ENCODE measurements at places on chromosomes 1 and 21.

- no peak for DNase-seq
Measured at GRCh38 chr1:115771094-115771846, 2.8 kb upstream of the CASQ2 start.

GRCh38 chr1:179003512-179004066 is 22.1 kb upstream of the FAM20B start:
- no peak for DNase-seq

DNA sequence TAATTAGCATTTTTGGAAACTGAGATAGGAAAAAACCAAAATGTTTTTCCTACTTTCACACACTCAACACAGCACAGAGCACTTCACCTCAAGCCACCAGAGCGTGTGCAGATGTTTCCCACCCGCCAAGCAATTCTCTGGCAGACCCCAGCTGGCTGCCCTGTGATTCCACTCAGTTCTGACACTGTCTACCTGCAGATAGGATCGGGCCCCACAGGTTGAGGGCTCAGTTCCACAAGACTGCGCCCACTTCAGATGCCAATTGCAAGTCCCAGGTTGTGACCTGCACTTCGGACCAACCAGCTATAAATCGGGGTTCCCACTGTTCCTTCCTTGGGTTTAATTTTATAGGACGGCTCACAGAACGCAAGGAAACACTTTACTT is 9.9 kb downstream of the KIAA1614 start:
- no peak for DNase-seq

- DNase-seq = no peak
Measured at GRCh38 chr1:173017792-173018191, 32.9 kb downstream of the TNFSF18 start.

DNA sequence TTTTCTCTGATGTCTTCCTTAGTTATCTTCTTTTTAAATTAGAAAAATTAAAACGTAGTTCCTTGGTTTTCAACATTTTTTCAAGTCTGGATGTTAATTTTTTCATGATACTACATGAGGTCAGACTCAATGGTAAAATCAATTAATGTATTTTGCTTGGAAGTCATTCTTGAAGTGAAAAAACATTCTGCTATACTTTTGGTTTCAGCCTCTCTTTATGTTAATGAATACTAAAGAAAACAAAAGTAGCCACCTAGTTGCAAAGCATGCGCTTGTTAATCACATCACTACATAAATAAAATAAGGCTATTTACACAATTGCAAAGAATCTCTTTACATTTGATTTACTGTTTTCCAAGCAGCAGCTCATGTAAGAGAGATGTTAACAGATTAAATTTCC is 170.4 kb downstream of the LIPI start:
- no peak for DNase-seq

GRCh38 chr1:234670967-234671626 is 61.1 kb upstream of the IRF2BP2 start:
- no peak for DNase-seq

DNA sequence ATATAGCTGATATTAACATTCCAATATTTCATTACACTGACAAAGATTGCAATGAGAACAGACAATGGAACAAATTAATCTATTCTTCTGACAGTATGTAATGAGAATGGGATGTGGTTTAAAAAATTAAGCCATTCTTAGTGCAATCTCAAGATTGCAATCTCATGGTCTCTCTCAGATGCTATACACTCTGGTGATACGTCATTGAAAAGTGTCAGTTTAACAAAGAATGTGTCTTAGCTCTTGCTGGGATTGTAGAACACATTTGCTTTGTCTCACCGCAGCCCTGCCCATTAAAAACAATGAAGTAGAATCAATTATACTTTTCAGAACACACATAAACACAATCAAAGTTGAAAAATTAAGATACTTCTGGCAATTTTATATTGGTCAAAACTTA is 55.2 kb downstream of the LRRC53 start:
- no peak for DNase-seq

DNA sequence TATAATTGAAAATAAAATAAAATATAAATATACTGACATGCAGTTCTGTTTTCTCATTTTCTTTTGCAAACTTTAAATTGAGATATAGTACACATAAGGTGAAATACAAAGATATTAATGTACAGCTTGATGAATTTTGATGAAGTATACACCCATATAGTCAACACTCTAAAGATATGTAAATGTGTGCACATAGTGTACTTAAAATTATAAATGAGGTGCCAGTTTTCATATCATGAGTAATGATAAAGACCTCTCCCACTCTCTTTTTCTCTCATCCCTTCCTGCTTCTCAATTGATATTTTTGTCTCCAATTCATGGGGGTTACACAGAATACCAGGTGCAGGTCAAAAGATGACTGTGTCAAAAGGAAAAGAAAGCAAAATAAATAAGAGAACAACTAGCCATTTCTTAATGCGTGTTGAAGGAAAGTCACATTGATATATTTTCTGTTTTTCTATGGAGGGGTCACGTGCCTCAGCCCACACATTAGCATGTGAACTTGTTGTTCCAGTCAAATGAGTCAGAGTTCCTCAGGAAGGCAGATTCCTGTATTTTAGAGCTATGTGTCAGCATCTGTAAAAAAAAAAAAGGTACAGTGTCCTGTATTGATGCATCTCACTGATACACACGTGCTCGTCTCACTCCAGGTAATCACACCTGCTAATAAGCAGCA is 64.3 kb upstream of the HOOK1 start:
- DNase-seq = no peak

GRCh38 chr1:153040950-153041631 is at the start of gene SPRR2D:
TSS of gene SPRR2D (minus strand) at chr1:153041120. CDS start at chr1:153040346, 774 bp downstream.
- DNase-seq = no peak

GRCh38 chr1:235818632-235819136 is 48.0 kb downstream of the LYST start:
- DNase-seq = no peak

- no peak for DNase-seq
Measured at GRCh38 chr1:87915771-87916170, 587.1 kb downstream of the LMO4 start.

GRCh38 chr1:15042866-15043265 is 110.7 kb upstream of the TMEM51 start:
- DNase-seq = no peak

DNA sequence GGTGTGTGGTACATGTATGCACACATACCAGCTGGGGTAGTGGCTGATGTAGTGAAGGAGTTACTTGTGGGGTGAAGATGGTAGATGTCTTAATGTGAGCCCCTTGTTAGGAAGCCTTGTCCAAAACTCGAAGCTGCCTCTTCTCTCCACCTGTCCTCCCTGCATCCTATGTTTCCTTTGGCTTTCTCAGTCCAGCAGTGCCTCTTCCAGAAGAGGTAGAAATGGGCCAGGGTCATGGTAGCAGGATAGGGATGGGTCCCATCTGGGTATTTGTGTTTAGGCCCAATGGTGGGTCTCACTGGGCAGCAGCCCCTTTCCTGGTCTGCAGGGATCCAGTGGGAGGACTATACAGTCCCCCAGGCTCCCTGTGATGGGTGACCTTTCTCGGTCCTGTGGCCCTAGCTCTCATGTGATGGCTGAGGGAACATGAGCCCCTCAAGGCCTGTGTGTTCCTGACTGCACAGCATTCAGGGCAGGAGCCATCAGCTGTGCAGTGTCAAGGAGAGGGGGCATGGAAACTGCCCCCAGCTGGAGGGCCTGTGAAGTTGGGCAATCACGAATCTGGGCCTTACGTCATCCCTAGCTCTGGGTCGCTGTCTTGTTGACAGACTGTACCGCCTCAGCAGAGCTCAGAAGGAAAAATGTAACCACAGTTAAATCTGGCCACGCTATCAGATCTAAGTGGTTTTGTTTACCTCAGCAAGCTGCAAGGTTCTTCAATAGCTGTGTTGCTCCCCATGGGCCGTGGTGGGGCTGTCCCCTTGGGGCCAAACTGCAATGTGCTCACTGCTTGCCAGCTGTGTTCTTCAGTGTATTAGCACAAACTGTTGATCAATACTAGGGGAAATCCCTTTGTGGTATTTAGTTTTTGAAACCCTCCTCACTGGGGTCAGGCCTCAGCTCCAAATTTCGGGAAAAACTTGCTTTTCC is 82.7 kb downstream of the NOS1AP start:
- no peak for DNase-seq
